Activated CD8-positive, alpha-beta memory T cell treated with anti-CD3 and anti-CD28 coated beads for 24 hours (primary cell): ENCODE measurements at places on chromosomes 12 and 14.

DNA sequence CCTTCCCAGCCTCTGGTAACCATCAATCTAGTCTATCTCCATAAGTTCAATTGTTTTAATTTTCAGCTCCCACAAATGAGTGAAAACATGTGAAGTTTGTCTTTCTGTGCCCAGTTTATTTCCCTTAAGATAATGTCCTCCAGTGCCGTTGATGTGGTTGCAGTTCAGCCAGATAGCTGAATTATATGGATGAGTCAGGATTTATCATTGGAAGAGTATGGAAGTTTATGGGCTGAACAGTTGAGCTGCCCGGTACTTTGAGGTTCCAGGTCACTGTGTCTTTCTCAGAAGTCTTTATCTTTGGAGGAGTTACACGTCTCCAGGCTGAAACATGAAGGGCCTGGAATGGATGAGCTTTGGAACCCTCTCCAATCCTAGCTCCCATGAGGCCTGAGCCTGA is 120.1 kb downstream of the ASCL4 start:
- no peak for DNase-seq

DNA sequence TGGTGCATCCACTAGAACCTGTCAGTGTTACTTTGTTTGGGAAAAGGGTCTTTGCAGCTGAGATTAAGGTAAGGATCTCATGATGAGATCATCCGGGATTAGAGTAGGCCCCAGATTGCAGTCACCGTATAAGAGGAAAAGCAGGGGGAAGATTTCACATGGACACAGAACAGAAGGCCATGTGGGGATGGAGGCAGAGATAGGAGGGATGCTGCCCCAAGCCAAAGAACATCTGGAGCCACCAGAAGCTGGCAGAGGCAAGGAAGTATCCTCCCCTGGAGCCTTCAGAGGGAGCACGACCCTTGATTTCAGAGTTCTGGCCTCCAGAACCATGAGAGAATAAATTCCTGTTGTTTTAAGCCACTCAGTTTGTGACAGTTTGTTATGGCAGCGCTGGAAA is 39.6 kb downstream of the CMKLR1 start:
- DNase-seq, result no peak

DNA sequence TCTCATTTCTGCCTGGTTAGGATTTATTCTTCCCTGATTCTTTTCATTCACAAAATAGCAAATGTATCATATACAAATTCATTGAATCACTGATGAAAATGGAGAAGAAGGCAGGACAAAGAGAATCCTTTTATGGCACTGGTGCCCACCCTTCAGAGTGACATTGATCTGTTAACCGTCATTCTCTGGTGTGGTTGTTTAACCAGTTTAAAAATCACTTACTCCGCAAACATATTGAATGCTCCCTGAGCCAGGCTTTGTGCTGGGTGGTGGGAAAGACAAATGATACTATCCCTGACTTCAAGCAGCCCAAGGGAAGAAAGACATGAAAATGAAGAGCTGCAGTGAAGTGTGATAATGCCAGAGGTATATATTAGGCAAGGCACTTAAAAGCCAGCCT is 187.5 kb upstream of the SLC38A2 start:
- DNase-seq, result no peak

DNA sequence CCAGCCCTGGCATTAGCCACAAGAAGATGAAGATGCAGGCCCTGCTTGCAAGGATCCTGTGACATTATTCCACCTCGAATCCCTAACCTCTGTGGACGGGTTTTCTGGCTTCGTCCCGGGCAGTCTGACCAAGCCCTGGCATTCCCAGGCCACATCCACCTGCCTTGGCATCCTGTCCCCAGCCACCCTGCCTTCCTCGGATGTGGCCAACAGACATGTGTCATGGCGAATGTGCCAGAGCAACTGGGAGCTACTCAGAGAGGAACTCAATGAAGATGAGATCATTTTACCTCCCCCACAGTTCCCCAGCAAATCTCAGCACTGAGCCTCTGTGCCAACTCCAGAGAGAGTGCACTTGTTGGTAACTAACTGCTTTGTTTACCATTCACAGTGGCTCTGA is 33.5 kb upstream of the KCNA5 start:
- no peak for DNase-seq

DNA sequence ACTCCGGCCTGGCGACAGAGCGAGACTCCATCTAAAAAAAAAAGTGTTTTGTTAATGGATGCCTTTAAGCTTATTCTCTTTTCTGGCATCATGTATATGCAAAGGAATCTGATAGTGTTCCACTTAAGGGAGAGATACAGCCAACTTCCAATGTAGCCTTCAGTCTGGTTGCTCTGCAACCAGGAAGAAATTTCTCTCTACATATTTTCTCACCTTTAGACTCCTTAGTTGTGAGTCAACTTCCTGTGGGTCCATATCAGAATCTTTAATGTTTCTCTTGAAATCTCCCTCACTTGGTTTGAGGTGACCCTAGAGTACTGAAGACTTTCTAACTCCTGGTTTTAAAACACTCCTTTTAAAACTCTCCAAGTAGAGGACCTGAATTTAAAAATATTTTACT is 340.4 kb downstream of the SLC6A15 start:
- no peak for DNase-seq

- DNase-seq, result peak; percentile 87
Measured at GRCh38 chr12:642633-643474, 20.4 kb downstream of the NINJ2 start.

- no peak for DNase-seq
Measured at GRCh38 chr12:108559007-108559655, 1.8 kb downstream of the SART3 start.

DNA sequence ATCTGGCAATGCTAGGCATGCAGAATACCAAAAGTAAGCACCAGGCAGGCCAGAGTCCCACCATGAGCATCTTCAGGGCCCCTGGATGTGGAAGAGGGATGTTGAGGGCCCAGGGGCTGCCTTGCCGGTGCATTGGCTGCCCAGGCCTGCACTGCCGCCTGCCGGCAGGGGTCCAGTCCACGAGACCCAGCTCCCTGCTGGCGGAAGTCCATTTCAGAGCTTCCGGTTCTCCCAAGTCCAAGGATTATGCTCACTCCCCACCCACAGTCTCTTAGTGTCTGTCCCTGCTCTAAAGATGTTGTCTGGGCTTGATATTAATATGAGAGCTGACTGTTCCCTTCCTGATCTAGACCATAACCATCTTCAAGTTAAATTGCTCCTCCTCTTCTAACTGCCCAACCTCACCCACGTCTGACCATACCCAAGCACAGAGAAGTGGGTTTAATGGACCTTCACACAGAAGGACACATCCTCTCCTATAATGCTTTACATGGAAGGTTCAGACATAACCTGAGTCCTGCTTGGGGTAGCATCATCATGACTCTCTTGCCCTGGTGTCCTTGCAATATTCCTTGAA is 117.4 kb downstream of the DAD1 start:
- DNase-seq, result no peak

DNA sequence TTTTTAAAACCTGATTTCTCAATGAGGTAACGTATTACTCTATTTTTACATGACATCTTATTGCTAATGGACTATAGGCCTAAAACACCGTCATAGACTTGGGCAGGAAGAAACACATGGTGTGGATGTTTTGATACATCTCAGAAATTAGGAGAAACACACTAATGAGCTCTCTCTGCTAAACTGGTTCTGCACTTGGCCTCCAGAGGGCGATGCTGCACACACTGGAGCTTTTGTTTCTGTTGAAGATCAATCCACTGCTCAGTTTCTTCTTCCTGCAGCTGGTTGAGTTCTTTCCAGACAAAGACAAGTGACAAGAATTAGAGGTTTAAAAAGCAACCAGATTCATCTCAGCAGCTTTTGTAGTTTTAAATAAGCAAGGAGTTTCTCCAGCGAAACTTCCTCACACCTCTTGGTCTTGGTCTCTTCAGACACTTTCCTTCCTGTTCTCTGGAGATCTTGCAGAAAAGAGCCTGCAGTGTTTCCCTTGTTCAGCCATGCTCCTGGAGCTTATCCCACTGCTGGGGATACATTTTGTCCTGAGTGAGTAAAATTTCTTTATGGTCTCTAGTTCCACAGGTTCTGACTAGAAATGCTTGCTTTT is 178.5 kb upstream of the OR4E1 start:
- peak; percentile 84 for DNase-seq

- DNase-seq, result no peak
Measured at GRCh38 chr14:90814806-90815571, 1.2 kb downstream of the TTC7B start.

DNA sequence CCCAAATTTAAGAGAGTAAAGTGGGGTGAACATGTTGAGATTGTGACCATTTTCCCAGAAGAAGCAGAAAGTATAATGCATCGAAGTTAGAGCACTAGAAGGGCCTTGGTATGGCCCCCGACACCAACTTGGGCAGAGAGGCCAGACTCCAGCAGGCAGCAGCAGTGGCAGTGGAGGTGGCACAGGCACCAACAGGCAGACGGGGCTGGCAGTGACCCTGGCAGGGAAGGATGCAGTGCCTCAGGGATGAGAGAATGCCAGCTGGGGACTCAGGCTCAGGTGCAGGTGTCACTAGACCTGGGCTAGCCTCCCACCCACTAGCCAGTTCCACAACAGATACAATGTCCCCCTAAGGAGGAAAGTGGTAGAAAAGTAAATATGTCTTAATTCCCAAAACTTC is 27.7 kb upstream of the AMIGO2 start:
- DNase-seq, result no peak

- no peak for DNase-seq
Measured at GRCh38 chr12:49619286-49619685, 4.1 kb upstream of the PRPF40B start.
